ENCODE measurements at places on chromosomes 4 and X.

- no peak for DNase-seq
These were observed at the start of gene MAP3K15 for GRCh38 chrX:19514791-19515614. Gene MAP3K15 (minus strand): TSS chrX:19515508. CDS start chrX:19515261, 247 bp downstream.

DNA sequence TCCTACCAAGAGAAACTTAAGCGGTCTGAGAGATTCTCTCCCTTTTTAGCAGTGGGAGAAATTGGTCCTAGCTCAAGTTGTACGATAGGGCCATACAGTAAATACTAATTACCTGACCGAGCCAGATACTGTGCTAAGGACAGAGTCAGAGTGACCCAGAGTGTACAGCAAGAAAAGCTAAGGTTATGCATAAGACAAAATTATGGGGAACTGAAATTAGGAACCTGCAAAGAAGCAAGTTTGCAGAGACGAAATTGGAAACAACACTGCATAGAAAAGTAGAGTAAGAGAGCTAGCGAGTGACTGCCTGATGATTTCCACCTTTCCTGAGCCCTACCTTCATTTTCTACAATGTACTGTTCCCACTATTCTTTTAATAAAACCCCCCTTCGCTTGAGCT is 278.1 kb downstream of the NKX6-1 start:
- no peak for DNase-seq

DNA sequence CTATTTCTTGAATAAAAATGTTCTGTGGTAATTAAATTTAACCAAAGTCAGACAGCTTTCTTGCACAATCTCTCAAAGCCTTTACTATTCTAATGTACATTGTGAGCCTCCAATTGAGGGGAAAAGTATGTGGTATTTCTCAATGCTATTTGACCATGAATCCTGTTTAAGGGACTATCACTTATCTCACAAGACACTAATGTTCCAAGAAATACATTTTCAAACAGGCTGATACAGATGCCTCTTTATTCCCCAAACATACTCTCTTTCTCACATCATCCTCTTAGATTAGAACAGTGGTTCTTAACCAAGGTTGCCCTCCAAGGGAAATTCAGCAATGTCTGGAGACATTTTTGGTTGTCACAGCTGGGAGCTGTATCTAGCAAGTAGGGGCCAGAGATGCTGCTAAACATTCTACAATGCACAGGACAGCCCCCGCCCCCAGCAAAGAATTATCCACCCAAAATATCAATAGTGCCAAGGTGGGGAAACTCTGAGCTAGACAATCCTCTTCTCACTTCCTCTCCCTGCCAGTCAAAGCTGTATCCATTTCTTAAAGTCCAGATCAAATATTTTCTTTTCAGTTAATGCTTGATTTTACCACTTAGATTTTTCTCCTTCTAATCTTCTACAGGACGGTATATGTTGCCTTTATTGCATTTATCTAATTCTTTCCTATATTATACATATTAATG is 129.2 kb upstream of the TRIM2 start:
- DNase-seq: no peak

DNA sequence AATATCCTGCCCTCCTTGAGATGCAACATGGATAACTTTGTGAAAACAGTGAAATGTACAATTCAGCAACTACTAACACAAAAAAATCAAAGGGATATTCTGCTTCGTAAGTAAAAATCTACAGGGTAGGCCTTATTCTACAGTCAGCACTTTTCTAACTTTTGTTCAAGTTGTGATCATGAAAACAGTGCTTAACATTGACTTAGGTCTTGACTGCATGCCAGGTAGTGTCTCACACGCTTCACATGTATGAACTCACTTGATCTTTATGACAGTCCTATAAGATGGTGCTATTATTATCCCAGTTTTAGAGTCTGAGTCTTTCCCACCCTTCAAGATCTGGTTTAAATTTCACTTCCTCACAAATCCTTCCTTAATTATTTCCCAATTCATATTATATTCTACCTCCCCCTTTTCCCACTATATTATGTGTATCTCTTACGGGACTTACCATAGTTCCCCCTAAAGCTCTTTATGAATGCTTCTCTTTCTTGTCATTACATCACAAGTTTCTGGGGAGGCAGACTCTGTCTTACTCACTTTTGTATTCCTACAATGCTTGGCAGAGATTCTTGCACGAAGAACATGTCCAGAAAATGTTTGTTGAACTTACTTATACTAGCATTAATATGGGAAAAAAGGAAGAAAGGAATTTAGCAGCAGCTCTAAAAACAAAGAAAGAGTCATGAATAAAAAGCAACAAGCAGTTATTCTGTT is 179.8 kb downstream of the SCFD2 start:
- no peak for DNase-seq

- no peak for DNase-seq
These were observed 1.5 kb upstream of the GPR78 start for GRCh38 chr4:8578717-8579116.

GRCh38 chr4:26839534-26839951 is 21.1 kb upstream of the STIM2 start:
- no peak for DNase-seq

GRCh38 chr4:19683426-19683825 is 568.3 kb upstream of the SLIT2 start:
- DNase-seq: no peak
